NK-92 treated with Interleukin-12 subunit alpha and Interleukin-12 subunit beta, amount 100 ng/mL, for 24 hours (cell line): ENCODE measurements at places on chromosomes 12 and 14.
A peak's percentile ranks its signal among the peaks of the same experiment; 100 is the strongest.

- DNase-seq = peak; percentile 63
Measured at GRCh38 chr14:68793734-68794129, 865 bp upstream of the ZFP36L1 start.

DNA sequence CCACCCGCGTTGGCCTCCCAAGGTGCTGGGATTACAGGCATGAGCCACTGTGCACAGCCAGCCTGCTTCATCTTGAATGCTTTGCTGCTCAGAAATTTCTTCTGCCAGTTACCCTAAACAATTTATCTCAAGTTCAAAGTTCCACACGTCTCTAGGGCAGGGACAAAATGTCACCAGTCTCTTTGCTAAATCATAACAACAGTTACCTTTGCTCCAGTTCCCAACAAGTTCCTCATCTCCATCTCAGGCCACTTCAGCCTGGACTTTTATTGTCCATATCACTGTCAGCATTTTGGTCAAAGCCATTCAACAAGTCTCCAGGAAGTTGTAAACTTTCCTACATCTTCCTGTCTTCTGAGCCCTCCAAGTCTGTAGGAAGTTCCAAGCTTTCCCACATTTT lies 159.5 kb upstream of the DYRK2 start:
- DNase-seq = no peak

DNA sequence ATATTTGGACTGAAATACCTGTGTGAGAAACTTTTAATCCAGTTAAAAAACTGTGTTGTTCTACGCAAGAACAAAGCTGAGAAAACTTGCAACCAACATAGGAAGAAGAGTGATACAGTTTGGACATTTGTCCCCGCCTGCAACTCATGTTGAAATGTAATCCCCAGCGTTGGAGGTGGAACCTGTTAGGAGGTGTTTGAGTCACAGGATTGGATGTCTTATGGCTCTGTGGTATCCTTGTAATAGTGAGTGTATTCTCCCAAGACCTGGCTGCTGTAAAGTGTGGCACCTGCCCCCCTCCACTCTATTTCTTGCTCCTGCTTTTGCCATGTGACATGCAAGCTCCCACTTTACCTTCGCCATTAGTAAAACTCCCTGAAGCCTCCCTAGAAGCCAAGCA lies 28.6 kb upstream of the ADAM20 start:
- DNase-seq = no peak

- no peak for DNase-seq
Measured at GRCh38 chr14:86521843-86522242, 991.9 kb downstream of the FLRT2 start.

GRCh38 chr14:77786148-77786547 lies 13.8 kb upstream of the ADCK1 start:
- no peak for DNase-seq

GRCh38 chr12:99302874-99303273 lies 344.7 kb upstream of the GARIN6 start:
- DNase-seq = no peak

DNA sequence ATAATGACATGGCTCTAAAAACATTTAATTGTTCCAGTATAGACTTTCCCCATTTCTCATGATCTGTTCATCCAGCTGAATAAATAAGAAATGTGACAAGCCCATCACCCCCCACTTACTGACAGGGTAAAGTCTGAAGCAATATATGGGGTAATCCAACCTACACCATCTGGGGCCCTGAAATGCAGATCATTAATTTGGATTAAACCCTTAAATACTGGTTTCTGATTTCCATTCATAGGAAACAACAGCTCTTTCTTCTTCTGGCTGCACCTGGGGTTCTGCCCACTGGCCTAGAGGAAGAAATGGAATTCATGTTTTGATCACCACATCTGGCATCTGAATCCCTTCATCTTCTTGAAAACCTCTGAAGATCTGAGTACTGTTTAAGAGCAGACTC lies 39.3 kb upstream of the ACSM4 start:
- DNase-seq = no peak

- DNase-seq = no peak
Measured at GRCh38 chr12:94193168-94193567, 44.8 kb downstream of the PLXNC1 start.

- DNase-seq = no peak
Measured at GRCh38 chr12:50751948-50752721, 11.8 kb upstream of the ATF1 start.
